ENCODE measurements at places on chromosomes 6 and 20.

- DNase-seq: no peak
Measured at GRCh38 chr20:1185316-1185741, 548 bp upstream of the TMEM74B start.

DNA sequence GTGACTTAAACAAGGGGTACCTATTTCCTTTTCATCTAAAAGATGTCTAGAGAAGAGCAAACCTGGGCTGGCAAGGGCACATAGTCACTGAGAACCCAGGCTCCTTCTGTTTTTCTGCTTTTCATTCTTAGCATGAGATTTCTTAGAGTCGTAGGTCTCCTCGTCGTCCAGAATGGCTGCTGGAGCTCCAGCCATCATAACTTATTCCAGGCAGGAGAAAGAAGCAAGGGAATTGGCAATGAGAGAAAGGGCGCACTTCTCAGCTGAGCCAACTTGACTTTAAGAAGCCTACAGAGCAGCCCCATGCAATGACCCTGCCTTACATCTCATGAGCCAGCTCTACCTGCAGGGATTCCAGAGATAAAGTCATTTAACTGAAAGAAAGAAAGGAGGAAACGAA, 213.4 kb downstream of the BMP7 start:
- no peak for DNase-seq

- DNase-seq: no peak
Measured at GRCh38 chr6:76347539-76347938, 275.1 kb upstream of the IMPG1 start.

GRCh38 chr6:155265843-155266535, 2.2 kb downstream of the CLDN20 start:
- no peak for DNase-seq

DNA sequence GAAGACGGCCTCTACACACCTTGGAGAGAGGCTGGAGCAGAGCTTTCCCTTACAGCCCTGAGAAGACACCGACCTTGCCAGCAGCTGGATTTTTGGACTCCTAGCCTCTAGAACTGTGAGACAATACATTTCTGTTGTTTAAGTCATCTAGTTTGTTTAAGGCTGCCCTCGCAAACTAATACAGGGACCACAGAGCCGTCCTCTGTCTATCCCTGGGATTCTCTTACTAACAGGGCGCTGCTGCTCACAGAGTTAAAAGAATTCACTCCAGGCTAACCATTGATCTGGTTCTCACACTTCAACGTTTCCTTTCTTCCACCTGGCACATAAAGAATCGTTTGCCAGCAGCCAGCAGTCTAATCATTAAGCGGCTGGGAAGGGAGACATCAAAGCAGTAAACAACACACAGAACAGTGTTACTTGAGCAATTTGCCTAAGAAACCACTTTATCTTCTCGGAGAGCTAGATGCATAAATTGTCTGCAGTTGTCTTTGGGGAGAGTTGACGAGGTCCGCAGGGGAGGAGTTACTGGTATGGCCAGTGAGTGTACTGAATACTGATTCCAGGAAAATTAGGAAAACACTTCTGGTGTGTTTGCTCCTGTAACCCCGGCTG, 103.5 kb upstream of the AKAP12 start:
- no peak for DNase-seq

Measured in AG09309 (cell line).